ENCODE measurements at places on chromosomes 4 and X.

DNA sequence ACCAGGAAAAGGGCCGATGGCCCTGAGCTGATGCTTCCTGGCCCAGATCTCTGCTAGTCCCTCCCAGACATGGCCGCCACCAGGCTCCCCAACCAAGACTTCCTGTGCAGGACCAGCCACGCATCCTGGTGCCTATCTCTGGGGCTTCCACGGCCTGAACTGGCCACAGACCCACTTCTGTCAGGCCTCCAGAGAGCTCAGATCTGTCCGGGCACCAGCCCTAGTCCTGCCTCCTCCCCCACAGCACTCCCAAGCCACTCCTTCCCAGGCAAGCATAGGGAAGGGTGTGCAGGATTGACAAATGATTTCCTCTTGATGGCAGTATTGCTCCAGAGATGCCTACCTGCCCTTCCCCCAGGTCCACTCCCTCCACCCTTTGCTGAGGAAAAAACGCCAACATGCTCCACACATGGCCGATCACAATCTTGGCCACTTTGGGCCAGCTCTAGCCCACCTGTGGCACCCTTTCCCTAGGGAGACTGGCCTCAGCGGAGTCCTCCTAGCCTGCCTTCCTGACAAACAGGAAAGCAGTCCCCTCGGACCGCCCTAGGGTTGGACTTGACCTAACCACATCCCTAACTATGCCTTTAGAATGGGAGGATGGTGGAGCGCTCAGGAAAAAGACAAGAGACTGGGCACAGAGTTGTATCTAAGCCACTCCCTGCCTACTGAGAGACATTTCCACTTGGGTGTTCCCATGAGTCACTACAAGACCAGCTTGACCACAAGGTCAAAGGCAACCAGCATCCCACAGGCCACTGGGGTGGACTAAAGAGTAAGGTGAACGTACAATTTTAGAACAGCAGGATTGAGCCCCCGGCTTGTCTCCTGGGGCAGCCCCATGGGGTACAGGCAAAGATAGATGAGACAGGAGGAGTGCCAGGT is 277.5 kb upstream of the AGTR2 start:
- no peak for DNase-seq

DNA sequence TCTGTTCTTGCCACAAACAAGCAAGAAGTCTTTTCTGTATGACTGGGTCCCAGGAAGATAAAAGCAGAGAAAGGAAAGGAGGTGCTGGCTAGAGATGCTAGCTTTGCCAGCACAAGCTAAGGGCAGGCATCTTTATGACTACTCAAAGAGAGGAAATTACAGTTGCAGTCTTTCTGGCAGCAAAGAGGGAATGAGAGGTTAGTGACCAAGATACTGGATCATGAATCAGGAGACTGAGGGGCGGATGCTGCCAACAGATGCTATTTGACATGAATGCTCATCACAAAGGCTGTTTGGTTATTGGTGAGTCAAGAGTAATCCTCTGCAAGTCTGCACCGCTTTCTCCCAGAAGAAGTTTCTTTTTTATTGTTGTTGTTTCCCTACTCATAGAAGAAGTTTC is 5.5 kb upstream of the XIAP start:
- no peak for DNase-seq

GRCh38 chr4:139761461-139761860 is 95.8 kb downstream of the MGST2 start:
- DNase-seq, result no peak

GRCh38 chrX:130158311-130158710 is 7.3 kb downstream of the AIFM1 start:
- DNase-seq, result no peak

DNA sequence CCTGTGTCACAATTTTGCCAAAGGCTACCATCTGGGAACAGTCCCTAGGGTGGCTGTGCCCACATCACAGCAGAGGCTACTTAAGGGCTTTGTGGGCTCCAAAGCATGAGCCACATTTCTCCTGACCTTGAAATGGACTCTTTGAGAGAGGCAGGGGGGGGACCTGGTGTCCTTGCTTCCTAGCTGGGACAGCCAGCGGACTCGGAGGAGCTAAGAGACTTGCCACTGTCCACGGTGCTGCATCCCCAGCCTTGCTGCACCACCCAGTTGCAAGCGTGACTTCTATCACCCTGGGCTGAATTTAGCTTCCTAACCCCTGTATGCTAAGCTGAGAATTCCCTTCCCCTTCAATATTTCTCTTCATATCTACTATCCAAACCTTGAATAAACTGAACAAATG is 99.0 kb downstream of the PHKA2 start:
- no peak for DNase-seq

DNA sequence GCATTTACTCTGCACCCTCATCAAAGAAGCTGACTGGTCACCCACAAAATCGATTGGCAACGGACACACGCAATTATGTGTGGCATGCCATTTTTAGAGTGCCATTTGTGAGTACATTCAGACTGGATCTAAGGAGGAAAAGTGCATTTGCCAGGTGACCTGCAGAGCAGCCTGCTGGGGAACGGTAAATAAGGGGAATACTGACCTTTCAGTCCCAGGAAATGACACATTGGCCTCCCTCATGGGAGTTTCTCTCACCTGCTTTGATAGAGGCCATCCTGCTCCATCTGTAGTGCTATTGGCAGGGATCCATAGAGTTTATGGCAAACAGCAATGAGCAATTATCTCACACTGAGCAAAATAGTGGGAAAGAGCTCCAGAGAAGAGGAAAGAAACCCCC is 127.8 kb downstream of the DDX53 start:
- DNase-seq, result no peak

DNA sequence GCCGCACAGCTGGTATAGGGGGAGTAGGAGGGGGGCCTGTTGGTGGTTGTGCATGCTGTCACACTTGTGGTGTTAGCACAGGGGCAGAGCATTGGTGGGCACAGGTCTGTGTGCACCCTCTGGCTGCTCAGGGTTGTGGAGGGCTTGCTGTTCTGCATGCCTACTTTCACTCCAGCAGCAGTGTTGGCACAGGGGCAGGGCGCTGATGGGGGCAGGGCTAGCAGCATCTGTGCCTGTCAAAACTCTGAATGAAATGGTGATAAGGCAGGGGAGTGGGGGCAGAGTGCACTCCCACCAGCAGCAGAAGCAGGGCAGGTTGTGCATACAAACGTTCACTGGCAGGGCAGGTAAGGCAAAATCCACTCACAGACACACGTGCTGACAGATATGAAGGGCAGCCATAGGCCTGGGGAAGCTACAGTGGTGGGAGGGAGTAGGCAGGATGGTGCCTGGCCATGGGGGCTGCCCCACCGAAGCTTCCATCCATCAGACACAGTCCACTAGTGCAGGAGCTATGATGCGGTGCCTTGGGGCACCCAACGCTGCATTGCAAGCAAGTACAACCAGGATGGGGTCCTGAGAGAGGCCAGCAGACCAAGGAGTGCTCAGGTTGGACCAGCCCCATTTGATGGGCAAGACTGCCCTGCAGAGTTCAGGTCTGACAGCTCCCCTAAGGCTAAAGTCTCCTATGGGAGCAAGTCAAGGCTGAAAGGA is 160.7 kb upstream of the SPANXC start:
- DNase-seq, result no peak

GRCh38 chr4:76515975-76516843 is 81.2 kb downstream of the SHROOM3 start:
- no peak for DNase-seq

DNA sequence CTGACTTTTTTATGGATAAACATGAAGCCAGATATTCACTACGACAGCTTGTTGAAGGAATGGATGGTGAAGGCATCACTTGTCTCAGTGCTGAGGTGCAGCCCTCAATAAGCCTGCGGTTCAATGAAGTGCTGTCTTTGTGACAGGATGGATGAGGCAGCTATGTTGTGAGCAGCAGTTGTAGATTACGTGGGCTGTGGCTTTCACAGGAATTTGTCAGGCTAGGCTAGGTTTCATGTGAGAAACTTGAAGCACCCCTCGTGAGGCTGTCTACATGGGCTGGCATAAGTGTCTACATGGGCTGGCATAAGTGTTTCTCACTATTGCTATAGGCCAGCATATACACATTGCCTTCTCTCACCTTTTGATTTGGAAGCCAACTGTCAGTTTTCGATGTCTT is 1050.0 kb downstream of the ADGRL3 start:
- no peak for DNase-seq

DNA sequence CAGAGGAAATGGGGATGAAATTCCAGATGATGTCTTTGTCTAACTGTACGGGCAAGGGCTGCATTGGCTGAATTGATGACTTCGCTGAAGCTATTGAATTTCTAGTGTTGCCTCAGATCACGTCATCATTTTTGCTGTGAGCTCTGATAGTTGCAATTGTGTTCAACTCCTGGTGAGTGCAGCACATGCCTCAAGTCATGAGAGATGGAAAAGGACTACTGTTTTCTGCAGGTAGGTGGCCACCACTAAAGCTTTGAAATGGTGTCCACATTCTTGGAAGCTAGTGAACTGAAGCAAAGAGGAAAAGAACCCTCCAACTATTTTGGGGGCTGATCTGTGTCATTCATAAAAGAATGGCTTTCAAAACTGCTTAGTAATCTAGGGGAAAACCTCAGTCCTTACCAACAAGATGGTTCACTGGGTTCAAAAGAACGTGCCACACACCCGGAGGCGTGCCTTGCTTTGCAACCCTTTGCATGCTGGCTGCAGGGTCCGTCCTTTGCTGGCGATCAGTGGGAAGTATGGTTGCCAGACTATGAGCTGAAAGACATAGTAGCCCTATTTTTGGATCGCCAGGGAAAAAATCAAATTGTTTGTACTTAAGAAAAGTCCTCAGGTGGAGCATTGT is 88.1 kb upstream of the STOX2 start:
- DNase-seq, result no peak

- DNase-seq, result no peak
These were observed 5.5 kb upstream of the FAM47E start for GRCh38 chr4:76246025-76246424.

Measured in bone marrow (tissue), 2 donors.